ENCODE measurements at places on chromosomes 6 and 20. TPM values are rescaled to one million over a fixed set of nuclear protein-coding genes. Genes with fewer than 3 reads are reported as not detected.

The BPI gene
- not detected for total RNA-seq

The EPPIN gene
- not detected for total RNA-seq

The SDC4 gene
- total RNA-seq: 0.94 TPM

The CCM2L gene
- total RNA-seq: 2.8 TPM

Measured in parietal lobe (tissue), 2 donors.